ENCODE measurements at places on chromosomes 7 and 10.

GRCh38 chr10:110268971-110269370 is 35.7 kb downstream of the SMNDC1 start:
- DNase-seq: no peak

DNA sequence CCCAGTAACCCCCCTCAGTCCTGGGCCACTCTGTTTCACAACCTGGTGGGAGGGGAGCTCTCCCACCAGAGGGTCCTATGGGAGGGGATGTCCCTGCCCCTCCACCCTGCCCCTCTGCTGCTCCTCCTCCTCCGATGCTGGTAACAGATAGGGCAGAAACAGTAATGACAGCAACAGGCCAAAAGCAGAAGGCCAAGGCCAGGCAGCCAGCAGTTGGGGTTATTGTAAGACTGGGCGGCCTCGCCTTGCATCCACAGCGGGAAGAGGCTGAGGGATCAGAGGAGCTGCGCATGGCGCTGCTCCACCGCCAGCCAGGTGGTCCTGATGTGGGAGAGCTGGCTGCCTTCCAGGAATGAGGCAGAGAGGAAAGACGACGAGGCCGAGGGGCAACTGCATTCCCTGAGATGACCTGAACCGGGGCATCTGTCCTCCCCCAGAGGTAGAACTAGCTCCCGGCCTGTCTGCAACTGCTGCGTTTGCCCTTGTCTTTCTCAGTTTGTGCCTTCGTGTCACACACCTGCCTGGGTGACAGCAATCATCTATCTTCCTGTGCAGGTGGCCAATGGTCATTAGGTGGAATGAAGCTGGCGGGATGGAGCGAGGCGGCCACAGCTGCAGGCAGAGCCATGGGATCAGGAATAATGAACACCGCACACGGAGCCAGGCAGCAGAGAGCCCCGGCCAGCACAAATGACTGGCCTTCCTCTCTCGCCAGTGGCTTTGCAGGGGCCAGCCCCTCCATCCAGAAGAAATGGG is 54.0 kb upstream of the CACUL1 start:
- no peak for DNase-seq

- no peak for DNase-seq
Measured at GRCh38 chr10:80156216-80156615, 23.7 kb downstream of the PLAC9 start.

DNA sequence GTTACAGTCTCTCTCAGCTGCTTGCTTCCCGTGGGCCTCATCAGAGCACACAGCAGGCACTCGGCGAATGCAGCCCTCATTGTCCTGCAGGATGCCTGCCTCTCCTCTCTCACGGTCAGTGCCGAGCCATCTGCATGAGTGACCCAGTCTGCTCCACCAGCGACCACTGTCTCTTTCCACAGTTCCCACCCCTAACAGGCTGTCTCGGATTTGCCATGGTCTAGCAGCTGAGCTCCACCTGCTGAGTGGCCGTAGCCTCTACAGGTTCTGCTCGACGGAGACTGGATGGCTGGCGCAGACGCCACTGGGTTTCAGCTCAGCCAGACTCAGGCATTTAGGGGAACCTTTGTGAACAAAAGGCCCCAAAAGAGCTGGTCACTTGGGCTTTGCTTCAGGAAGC is 209.4 kb upstream of the FOXK1 start:
- DNase-seq: no peak

DNA sequence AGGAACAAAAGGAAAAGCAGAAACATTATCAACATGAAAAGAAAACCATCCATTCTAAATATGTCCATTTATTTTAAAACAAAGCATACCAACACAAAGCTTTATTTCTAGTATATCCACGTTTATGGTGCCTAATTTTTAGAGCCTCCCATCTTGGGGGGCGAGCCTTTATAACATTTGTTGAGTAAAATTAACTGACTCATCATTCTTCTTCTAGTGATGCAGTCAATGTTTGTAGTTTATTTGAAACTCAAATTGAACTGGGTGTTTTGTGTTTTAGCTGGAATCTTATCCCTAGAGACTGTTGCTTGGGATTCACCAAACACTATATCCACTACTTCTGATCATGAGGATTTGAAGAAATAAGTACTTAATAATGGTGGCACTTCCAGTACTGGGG is 366.4 kb upstream of the NPVF start:
- DNase-seq: no peak
